T follicular helper cell (primary cell): ENCODE measurements at places on chromosomes 12 and 14.

DNA sequence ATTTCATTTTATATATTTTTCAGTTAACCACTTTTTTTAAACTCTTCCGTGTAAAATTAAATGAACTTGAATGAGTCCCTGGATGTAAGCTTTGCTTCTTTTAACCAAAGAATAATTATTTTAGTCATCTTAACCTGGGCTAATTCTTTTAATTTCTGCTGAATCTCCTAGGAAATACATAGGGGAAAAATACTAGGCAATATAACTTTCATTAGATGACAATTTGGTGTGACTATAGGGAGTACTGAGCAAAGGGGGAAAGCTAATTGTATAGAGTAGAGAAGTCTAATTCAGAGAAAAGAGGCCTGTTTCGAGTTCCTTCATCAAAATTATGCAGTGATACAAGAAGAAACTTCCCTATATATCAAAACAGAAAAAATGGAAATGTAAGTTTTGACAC lies 388.1 kb downstream of the NOVA1 start:
- DNase-seq = no peak

- DNase-seq = no peak
These were observed 46.5 kb downstream of the CCER1 start for GRCh38 chr12:90908465-90908864.

DNA sequence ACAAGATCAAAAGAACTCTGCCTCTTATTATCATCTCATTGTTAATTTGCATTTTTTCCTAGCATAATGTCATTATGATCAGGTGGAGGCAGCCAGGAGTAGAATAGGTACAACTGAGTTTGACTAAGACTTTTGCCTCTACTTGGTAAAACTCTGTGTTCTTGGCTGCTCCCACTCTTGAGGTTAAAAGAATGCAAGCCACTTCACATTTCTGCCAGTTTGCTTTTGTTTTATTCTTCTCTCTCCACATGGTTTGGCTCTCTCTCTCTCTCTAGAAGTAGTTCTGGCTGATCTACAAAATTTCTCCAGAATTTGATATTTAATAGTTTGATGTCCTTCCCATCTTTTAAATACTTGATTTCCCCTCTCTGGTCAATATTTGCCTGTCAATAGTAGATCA lies 170.7 kb upstream of the E2F7 start:
- no peak for DNase-seq

- no peak for DNase-seq
These were observed 301.7 kb upstream of the SFSWAP start for GRCh38 chr12:131409211-131409610.

DNA sequence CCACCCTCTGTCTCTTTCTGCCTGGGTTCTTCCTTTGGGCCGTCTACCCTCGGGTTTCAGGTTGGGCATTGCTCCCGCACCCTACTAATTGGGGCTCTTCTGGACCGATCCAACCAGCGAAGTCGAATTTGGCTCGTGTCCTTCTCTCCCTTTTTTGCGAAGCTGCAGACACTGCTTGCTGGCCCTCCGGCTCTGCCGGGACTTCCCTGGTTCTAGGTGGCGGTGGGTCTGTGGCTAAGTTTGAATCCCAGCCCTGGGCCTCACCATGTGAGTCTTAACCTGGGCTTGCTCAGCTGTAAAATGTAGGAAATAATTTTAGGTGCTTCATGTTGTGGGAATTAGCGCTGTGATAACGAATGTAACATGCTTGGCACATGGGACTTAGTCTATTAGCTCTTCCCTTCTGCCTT lies 418 bp upstream of the CISTR start:
- no peak for DNase-seq

GRCh38 chr14:66619952-66620351 lies 112.0 kb downstream of the GPHN start:
- no peak for DNase-seq

DNA sequence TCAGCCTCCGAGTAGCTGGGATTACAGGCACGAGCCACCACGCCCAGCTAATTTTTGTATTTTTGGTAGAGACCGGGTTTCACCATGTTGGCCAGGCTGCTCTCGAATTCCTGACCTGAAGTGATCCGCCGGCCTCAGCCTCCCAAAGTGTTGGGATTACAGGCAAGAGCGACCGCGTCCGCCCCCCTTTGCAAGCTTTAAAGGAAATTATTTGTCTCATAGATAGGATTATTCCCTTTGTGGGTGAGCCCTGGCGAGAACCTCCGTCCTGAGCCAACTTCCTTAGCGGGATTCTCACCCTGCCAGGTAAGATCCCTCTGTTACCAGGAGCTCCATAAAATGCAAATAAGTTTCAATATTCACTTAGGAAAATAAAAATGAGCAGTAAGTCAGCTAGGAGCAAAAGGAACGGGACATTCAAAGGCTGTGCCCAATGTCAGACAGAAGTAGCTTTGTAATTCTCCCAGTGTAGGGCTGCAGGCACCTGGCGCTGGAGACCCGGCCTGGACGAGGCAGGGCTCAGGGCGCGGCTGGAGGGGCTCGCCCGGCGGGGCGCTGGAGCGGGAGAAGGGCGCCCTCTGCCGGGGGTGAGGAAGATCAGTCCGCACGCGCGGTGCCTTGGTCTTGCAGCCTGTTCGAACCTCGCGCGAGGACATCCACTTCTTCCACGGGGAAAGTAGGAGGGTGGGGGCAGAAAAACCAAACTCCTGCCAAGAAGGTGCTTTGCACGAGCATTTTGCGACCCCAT lies 47.2 kb upstream of the PLXNC1 start:
- DNase-seq = peak; percentile 56

DNA sequence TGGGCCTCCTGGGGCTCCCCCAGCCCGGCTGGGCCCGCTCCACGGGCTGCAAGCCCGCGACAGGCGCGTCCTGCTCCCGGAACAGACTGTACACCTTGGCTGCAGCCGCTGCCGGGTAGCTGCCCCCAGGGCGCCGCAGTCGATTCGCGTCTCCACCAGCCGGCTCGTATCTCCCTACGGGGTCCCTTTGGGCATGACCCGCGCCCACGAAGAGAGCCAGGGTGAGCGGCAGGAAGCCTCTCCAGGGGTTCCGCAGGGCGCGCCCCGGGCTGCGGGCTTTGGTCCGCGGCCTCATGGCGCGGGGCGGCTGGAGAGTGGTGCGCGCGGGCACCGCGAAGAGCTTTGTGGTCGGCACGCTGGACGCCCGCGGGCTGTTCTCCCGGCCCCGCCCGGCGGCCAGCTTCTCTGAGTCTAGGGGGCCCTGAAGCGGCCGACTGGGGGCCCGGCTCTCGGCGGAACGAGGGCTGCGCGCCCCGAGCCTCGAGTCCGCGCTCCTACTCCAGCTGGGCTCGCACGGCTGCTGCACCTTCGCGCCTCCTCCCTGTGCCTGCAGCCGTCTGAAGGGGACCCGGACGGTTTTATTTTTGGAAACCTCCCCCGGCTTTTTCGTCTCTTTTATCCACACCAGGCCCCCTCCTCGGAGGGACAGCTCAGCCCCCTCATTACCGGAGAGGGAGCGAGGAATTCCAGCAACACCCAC lies at the start of gene LTBP2:
Gene LTBP2, minus strand, starts transcription at position 588 of the 700 bp plus-strand sequence. Its CDS starts 293 bp downstream, at position 295.
- DNase-seq = no peak

GRCh38 chr12:97573901-97574300 lies 111.3 kb downstream of the RMST start:
- DNase-seq = no peak

DNA sequence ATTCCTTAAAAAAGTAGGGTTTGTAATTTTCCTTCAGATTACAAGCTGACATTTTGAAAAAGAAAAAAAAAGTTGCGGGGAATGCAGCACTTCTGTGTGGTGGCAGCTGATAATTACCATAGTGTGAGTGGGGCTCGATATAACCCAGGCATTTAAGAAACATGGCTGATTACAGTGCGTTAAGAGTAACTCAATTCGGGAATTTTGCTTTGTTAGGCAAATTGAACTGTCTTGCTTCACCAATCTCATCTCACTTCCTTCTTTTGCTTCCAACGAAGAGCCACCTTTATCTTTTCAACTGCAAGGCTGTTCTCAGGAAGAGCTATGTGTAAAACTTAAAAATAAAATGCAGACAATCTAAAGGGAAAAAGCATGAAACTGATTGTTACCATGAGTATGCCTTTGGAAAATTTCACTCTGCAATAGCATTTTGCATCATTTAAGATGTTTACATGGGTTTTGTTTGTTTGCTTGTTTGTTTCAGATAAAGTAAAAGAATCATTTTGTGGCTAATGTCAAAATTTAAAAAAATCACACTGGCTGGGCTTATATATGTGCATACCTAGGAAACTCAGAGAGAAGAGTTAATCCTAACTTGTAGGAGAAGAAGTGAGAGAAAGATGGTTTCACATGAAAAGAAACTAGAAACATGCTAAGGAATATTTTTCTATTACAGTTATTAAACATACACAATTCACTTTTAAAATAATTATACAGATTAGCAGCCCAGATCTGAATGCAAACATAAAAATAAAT lies 295.9 kb upstream of the ATP2B1 start:
- DNase-seq = no peak
